ENCODE measurements at places on chromosomes 11 and 22. TPM values are rescaled to one million over a fixed set of nuclear protein-coding genes. Genes with fewer than 3 reads are reported as not detected.

The RAPSN gene
- 44.9 TPM for total RNA-seq

The PRR33 gene
- 1.0 TPM for total RNA-seq

The CDK2AP2 gene
- 2.6 TPM for total RNA-seq

The IL17REL gene
- total RNA-seq: not detected

The SYT8 gene
- total RNA-seq: not detected

The SCUBE1 gene
- total RNA-seq: under 0.01 TPM

The OR51E2 gene
- total RNA-seq: 0.52 TPM

The SLC22A9 gene
- not detected for total RNA-seq

The DUSP8 gene
- total RNA-seq: 0.52 TPM

The FJX1 gene
- 6.3 TPM for total RNA-seq

The MUC2 gene
- not detected for total RNA-seq

The CD44 gene
- 133 TPM for total RNA-seq

The CD151 gene
- total RNA-seq: 94.5 TPM

The YPEL4 gene
- 0.52 TPM for total RNA-seq

The MGAT3 gene
- 2.1 TPM for total RNA-seq

The OR5P2 gene
- total RNA-seq: not detected

The FGF4 gene
- 1.6 TPM for total RNA-seq

The OR51B5 gene
- total RNA-seq: 0.52 TPM

The CCDC83 gene
- total RNA-seq: not detected

The KDELR3 gene
- 32.9 TPM for total RNA-seq

The ADAMTS15 gene
- total RNA-seq: 15.7 TPM
